ENCODE measurements at places on chromosomes 7 and 10. TPM values are rescaled to one million over a fixed set of nuclear protein-coding genes. Genes with fewer than 3 reads are reported as not detected.

The GPR26 gene
- not detected for polyA plus RNA-seq

The C7orf33 gene
- not detected for polyA plus RNA-seq

The IL15RA gene
- polyA plus RNA-seq, result 67.7 TPM

The ZEB1 gene
- 8.4 TPM for polyA plus RNA-seq

GRCh38 chr7:74454021-74454924, 567 bp downstream of the GTF2IRD1 start:
- DNase-seq, result peak; percentile 59
- no peaks in the 10 kb centered on the region for H3K27me3 ChIP-seq
- peak overlapping the region; percentile 57 for H3K4me3 ChIP-seq
- no peaks in the 10 kb centered on the region for H3K36me3 ChIP-seq
- peaks cover 12% of the 10 kb centered on the region for H3K4me1 ChIP-seq
- peak overlapping the region; percentile 76 for H3K27ac ChIP-seq

DNA sequence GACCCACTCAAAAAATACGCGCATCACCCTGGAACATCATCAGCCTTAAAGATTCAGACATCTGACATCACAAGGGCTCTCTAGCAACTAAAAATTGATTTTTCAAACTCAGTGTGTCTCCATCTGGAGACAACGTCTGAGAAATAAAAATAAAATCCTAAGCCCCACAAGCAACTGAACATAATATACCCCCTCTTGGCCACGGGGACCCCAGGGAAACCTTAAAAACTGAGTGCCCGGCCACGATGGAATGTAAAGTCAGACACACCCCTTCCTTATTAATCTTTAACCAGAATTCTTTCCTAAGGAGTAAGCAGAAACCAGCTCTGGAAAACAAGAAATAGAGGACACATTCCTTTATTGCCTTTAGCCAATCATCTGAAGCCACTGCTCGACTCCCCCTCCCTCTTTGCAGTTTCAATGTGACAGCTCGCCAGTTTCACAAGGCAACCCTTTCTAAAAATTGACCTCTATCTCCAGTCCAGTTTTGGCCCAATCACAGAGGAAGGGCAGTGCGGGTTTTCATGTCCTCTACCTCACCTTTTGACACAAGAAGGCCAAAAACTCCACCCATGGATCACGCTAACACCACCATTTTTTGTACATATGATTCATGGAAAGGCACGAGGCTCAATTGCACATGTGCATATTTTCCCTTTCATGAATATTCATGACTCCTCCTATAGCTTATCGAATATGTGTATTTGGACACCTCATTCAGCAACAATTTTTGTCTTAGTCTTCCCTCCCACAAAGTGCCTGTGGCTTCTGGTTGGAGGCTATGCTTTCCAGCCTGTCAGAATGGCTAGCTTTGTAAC, 24.2 kb downstream of the IFIT3 start:
- DNase-seq, result peak; percentile 83
- peaks cover 22% of the 10 kb centered on the region for H3K4me1 ChIP-seq
- H3K27ac ChIP-seq, result peak overlapping the region; percentile 91
- H3K36me3 ChIP-seq, result no peaks in the 10 kb centered on the region
- H3K4me3 ChIP-seq, result no peak overlapping the region

GRCh38 chr7:18698258-18698734, 202.7 kb downstream of the HDAC9 start:
- H3K27me3 ChIP-seq, result no peaks in the 10 kb centered on the region
- no peak overlapping the region for H3K4me3 ChIP-seq
- H3K27ac ChIP-seq, result no peak overlapping the region
- H3K36me3 ChIP-seq, result no peaks in the 10 kb centered on the region

DNA sequence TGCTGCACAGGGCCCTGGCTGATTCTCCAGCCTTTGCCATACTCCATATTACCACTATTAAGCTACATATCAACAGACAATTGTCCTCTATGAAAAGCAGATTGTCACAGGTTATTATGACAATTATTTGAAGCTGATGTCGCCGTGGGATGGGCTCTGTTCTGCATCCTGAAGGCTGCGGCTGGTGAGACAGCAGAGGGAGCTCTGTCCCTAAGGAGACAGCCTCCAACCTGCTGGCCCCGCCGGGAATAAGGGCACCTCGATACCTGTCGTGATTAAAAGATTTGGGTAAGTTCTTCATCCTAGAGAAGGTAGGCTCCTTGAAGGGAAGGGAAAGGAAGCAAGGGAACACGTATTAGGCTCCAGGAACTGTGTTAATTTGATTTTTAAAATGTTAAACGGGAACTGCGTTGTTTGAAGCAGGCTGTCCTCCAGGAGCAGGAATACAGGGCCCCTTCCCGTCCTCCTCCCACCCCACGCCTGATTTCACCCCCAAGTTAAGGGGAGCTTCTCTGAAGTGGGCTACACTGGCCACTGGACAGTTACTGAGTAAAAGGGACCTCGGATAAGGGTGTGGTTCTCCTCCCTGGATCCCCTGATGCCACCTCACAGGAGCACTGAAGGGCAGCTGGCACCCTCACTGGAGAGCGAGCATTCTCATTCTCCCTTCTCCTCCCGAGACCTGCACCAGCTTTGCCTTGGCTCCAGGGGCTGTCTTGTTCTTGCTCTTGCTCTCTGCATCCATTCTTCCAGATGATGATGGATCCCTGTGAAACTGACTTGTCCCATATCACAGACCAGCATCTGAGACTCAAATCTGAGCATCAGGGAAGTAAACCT, 11.8 kb upstream of the TIAL1 start:
- H3K4me3 ChIP-seq, result no peak overlapping the region
- H3K27ac ChIP-seq, result no peak overlapping the region
- no peaks in the 10 kb centered on the region for H3K4me1 ChIP-seq
- H3K27me3 ChIP-seq, result no peaks in the 10 kb centered on the region
- DNase-seq, result no peak

DNA sequence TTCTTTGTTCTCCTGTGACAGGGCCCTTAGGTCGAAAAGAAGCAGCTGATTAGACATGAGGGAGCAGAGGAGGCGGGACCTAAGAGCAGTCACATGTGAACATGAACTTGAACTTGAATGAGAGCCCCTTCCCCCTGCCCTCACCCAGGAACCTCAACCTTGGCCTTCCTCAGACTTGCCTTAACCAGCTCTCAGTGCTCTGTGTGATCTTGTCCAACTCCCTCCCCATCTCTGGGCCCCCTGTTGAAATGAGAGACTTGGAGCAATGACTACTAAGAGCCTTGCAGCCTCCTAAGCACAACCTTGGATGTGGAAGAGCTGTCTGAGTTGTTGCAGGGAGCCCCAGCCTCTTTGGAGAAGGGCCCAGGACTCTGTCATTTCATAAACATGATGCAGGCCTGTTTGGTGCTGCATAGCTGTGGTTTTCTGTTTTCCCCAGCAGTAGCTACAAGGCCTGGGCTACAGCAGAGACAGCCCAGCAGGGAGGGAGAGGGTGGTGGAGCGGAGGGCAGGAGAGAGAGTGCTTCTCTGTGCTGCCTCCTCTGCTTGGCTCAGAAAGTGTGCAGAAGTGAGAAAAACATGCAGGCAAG, 123.9 kb upstream of the ZMIZ1 start:
- no peaks in the 10 kb centered on the region for H3K4me1 ChIP-seq
- H3K4me3 ChIP-seq, result no peak overlapping the region
- DNase-seq, result peak; percentile 91
- no peaks in the 10 kb centered on the region for H3K27me3 ChIP-seq
- H3K36me3 ChIP-seq, result no peaks in the 10 kb centered on the region

- H3K4me1 ChIP-seq, result no peaks in the 10 kb centered on the region
- no peaks in the 10 kb centered on the region for H3K36me3 ChIP-seq
- DNase-seq, result no peak
- no peak overlapping the region for H3K27ac ChIP-seq
Observed at GRCh38 chr7:87747681-87748080, 119.5 kb downstream of the RUNDC3B start.

DNA sequence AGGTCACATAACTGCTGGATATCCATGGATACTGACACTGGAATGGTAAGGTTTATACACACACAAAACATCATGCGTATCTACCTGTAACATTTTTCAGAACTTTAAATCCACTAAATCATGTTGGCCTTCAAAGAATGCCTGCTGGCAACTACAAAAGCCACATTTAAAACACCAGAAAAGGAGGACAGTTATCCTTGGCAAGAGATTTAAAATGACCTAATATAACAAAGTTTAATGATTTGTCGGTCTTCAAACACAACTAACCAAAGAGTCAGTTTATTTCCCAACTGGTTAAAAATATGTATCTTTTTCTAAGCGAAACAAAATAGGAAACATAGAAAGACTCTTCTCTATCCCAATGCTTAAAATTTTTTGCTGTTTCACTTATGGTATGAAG, 24.0 kb downstream of the WAPL start:
- H3K27ac ChIP-seq, result no peak overlapping the region
- no peak overlapping the region for H3K4me3 ChIP-seq
- no peak for DNase-seq
- H3K27me3 ChIP-seq, result no peaks in the 10 kb centered on the region

- no peaks in the 10 kb centered on the region for H3K36me3 ChIP-seq
- peaks cover 81% of the 10 kb centered on the region for H3K4me1 ChIP-seq
- peak overlapping the region; percentile 90 for H3K27ac ChIP-seq
- DNase-seq, result no peak
Observed at GRCh38 chr10:102627291-102627735, 17.0 kb upstream of the TRIM8 start.

GRCh38 chr7:24318326-24318725, 34.3 kb downstream of the NPY start:
- DNase-seq, result no peak
- no peaks in the 10 kb centered on the region for H3K36me3 ChIP-seq
- H3K27ac ChIP-seq, result no peak overlapping the region
- H3K4me1 ChIP-seq, result no peaks in the 10 kb centered on the region
- no peak overlapping the region for H3K4me3 ChIP-seq

DNA sequence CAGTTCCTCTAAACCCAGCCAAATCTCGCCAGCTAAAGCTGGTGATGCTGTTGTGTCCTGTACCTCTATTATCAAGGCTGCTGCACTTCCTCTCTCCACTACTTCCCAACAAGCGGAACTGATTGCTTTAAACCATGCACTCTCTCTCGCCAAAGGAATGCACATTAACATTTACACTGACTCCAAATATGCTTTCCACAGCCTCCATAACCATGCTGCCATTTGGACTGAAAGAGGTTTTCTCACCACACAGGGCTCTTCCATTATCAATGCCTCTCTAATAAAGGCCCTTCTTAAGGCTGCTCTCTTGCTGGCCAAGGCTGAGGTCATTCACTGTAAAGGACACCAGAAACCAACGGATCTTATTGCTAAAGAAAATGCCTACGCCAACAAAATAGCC, 11.4 kb upstream of the LRRC61 start:
- DNase-seq, result peak; percentile 24
- H3K4me3 ChIP-seq, result no peak overlapping the region
- H3K27ac ChIP-seq, result no peak overlapping the region
- H3K4me1 ChIP-seq, result peaks cover 3% of the 10 kb centered on the region

- no peak overlapping the region for H3K4me3 ChIP-seq
- H3K4me1 ChIP-seq, result peaks cover 6% of the 10 kb centered on the region
- peak; percentile 44 for DNase-seq
- no peaks in the 10 kb centered on the region for H3K36me3 ChIP-seq
Observed at GRCh38 chr10:63703113-63703670, 182.0 kb downstream of the REEP3 start.

- H3K27me3 ChIP-seq, result no peaks in the 10 kb centered on the region
- no peaks in the 10 kb centered on the region for H3K4me1 ChIP-seq
- no peak overlapping the region for H3K27ac ChIP-seq
- H3K4me3 ChIP-seq, result no peak overlapping the region
Observed at GRCh38 chr7:49596701-49597491, 176.5 kb upstream of the VWC2 start.

- H3K36me3 ChIP-seq, result no peaks in the 10 kb centered on the region
- H3K4me1 ChIP-seq, result peaks cover 1% of the 10 kb centered on the region
- H3K27ac ChIP-seq, result peak overlapping the region; percentile 69
- DNase-seq, result no peak
Observed at GRCh38 chr7:112202816-112203215, 3.4 kb downstream of the DOCK4 start.

DNA sequence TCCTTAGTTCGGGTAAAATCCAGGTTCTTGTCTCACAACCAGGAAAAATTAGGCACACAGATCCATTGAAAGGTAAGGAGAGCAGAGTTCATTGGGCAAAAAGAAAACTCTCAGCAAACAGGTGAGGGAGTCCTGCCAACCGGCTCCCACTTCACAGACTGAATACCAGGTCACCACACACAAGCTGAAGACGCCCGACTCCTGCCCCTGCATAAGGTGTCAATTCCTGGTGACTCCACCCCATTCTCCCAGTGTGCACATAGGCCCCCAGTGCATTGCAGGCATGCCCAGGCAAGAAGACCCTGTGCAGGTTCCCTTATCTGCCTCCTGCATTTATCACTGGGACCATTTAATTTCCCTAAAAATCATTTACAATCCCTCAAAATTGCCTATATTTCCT, 354.6 kb downstream of the LRRTM3 start:
- no peaks in the 10 kb centered on the region for H3K36me3 ChIP-seq
- no peak for DNase-seq
- no peaks in the 10 kb centered on the region for H3K4me1 ChIP-seq
- H3K4me3 ChIP-seq, result no peak overlapping the region

All from lung (tissue), 17 donors.